NCI-H1417 treated with DMSO at 0.1 percent for 48 hours (cell line): ENCODE measurements at places on chromosomes 3 and 15.

DNA sequence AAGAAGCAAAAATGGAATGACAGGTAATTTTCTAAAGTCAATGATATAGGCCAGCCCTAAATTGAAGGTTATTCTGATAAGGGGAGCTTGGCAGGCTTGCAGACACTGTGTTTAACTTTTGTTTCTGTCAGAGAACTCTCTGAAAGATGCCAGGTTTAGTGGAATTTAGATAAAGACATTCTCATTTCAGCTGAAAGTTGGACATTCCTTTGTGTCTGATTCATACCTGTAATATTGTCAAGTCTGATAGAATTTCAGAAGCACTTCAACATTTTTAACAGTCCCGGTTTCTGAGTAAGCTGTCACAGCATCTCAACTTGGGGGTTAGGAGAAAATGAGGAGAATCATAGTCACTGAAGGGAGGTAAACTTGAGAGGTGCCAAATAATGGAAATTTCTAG lies 84.0 kb downstream of the DIPK2A start:
- no peak for DNase-seq

- no peak for DNase-seq
Measured at GRCh38 chr3:66592927-66593625, 92.3 kb upstream of the LRIG1 start.

DNA sequence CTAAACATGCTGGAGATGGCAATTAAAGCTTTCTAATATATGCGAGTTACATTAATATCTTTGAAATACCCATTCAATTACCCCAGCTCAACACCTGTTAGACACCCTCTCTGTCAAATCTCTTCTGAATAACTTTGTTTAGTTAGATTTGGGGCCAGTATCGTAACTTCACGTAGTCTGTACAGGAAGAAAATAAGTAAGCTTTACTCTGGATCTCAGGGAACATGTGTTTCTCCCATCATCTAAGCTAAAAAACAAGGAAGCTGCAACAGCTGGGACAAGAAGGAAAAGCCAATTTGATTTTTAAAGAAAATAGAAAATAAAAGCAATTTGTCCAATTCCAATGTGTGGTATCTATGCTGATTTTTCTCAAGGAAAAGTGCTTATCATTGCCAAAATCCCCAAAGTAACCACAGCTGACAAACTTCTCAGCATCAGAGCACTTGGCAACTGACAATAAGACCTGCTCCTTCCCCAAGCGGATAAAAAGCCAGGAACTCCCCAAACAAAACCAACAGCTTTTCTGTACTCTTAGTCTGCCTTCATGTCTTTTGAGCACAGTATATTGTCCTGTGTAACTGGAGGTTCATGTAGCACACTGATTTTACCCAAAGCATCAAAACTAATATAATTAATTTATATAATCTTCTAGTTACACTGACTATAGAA lies 279.1 kb downstream of the ZBTB20 start:
- no peak for DNase-seq

- no peak for DNase-seq
Measured at GRCh38 chr3:46705022-46705530, 3.9 kb downstream of the TMIE start.

DNA sequence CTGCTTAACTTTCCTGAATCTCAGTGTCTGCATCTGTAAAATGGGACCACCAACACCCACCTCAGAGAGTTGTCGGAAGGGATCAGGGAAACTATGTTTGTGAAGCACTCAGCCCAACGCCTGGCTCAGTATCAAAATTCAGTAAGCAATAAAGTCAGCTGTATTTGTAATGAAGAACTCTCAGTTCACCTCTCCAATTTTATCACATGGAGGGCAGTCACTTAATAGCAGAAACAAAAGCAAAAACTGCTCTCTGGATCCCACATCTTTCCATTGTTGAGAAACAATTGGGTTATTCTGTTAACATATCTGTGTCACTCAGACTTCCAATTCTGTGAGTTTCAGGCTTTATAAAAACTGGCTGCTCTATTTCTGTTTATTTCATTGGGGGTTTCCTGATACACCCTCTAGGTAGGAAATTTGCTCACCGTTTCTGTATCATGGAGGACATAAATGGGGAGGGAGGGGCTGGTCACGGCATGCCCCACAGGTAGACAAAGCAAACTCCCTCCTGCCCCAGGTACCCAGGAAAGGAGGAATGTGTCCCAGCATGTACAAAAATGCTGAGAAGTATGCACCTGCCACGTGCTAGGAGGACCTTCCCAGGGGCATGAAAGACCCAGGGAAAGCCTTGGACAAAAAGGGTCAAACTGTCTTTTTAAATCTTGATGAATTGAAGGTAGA lies 81.4 kb upstream of the LMOD3 start:
- DNase-seq = no peak

GRCh38 chr3:123524981-123525380 lies 59.9 kb downstream of the HACD2 start:
- no peak for DNase-seq
